Right renal pelvis (tissue), 4 donors: ENCODE measurements at places on chromosomes 4 and X. TPM values are rescaled to one million over a fixed set of nuclear protein-coding genes. Genes with fewer than 3 reads are reported as not detected.
A peak's percentile ranks its signal among the peaks of the same experiment; 100 is the strongest.

Gene KIF4A
- 16.1 TPM for polyA plus RNA-seq

Gene PKD2
- 68.0 TPM for polyA plus RNA-seq

Gene PRDM8
- 2.2 TPM for polyA plus RNA-seq

Gene SRD5A3
- 23.7 TPM for polyA plus RNA-seq

Gene LUZP4
- not detected for polyA plus RNA-seq

Gene KIT
- 16.2 TPM for polyA plus RNA-seq

Gene HGFAC
- polyA plus RNA-seq = 0.97 TPM

Gene GRID2
- 2.6 TPM for polyA plus RNA-seq

Gene CT45A10
- not detected for polyA plus RNA-seq

Gene RPS6KA6
- 22.4 TPM for polyA plus RNA-seq

Gene MAEA
- polyA plus RNA-seq = 60.1 TPM

DNA sequence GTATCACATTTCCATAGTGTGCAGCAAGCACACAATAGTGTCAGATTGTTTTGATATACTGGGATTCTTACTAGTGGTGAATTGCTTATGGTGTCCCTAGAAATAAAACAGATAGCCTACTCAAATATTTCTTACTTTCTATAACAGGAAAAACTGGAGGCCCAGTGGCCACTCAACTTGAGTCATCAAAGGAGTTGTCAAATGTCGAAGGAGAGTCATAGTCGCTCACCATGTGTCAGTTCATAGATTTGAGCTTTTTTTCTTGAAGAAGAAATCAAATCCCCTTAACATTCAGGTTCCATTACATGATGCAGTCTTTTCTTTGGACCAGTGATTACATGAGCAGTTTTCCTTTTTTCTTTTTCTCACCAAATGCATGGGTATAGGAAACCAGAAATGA, 1271.0 kb downstream of the RAPGEF2 start:
- DNase-seq = no peak

DNA sequence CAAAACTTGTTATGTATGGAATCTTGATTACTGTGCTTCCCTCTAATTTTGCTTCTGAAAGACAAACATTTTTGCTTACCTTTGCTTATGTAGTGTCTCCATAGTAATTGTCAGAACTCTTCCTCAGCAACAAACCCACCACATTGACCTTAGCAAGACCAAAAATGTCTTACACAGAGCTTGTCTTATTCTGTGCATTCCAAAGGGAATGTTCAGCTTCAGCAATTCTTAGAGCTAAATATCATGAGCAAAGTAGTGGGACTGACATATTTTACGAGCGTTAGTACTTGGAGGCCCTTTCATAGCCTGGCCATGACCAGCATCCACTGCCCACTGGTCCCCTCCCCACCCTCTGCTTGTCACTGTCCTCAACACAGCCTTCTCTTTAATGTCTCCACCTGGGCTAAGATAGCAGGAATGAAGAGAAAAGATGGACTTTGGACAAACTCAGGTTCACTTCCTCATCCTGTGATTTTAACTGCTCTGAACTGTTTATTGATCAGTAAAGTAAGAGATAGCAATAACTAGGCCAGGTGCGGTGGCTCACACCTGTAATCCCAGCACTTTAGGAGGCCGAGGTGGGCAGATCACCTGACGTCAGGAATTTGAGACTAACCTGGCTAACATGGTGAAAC, 15.5 kb upstream of the SH3D19 start:
- DNase-seq = no peak

- no peak for DNase-seq
These were observed 77.4 kb downstream of the MTMR1 start for GRCh38 chrX:150770623-150771022.

DNA sequence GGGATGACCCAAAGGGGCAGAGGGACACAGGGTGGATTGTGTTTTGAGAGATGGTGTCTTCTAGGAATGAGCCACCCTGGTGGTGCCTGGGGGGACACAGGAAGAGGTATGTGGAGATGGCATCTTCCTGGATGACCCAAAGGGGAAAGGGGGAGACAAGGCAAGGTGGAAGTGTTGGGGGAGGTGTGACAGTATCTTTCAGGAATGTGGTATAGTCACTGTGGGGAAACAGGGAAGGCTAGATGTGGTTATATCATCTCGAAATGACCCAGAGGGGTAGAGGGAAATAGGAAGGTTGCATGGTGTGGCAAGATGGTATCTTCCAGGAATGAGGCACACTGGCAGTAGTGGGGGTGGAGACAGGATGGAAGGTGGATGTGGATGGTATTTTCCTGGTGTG, 62.9 kb downstream of the MAOA start:
- no peak for DNase-seq

DNA sequence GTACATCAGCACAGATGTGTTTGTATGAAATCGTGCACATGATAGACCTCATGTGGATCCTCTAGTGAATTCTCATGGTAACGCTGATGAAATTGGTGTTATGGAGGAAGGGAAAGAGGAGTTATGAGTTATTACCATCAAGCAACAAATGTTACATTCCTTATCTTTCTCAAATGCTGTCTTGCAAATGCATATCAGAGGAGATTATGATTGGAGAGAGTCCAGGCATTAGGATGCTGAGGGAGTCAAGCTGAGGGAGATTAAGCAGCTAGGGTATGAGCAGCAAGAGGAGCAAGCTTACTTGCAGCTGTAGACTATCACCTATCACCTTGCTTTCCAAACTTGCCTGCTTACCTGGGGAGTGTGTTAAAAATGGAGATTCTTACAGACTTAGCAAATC, 36.8 kb upstream of the SFRP2 start:
- no peak for DNase-seq

DNA sequence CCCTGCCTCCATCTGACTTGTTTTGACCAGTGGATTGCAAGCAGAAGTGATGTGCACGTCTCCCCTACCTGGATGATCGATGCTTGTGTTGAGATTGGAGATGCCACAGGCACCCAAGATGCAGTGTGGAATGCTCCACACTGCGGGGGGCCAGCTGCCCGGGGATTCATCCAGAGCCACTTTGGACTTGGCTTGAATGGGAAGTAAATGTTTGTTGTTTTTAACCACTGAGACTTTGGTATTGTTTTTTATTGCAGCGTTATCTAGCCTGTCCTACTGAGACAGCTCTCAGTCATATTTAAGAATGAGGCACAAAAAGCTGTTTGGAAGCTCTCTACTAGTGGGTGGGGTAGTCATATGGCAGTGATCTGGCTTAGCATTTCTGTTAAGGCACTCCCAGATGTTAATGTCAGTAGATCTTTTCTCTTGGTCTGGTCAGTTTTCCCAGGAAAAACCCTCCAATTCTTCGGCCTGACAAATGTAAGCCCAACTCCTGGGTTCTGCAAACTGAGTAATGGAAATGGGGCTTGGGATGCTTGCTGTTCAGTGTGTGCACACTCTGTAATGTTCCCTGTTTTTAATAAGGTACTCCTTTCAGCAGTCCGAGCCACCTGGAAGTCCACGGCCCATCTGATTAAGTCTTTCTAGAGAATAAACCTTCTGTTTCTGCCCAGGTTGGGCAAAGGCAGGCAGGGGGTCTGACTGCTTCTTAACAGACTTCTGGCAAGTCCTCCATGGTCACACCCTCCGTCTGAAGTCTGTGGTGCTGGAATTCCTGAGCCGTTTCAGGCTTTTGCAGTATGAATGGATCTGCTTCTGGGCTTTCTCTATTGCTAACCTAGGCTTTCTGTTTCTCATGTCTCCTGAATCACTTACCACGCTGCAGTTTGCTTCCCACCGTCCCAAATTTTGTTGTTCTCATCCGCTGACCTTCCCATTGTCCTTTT, 74.8 kb downstream of the WWC2 start:
- no peak for DNase-seq

GRCh38 chrX:48541140-48541814, 1.8 kb downstream of the TBC1D25 start:
- no peak for DNase-seq

GRCh38 chr4:183556947-183557346, 52.1 kb downstream of the ING2 start:
- DNase-seq = no peak

DNA sequence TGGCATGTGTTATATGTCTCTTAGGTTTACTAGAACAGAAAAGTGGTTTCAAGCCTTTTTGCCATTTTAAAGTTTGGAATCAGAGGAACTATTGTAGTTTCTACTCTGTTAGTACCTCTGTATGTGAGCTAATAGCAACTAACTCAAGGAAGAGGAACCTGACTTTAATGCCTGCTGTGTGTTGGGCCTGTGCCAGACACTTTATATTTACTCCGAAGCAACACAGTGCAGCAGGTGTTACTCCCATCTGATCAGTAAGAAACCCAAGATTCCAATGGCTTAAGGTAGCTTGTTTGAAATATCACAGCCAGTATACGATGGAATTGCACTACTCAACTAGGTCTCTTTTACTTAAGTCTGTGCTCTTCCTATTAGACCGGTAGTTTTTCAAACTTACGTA, 79.2 kb downstream of the USP9X start:
- no peak for DNase-seq

DNA sequence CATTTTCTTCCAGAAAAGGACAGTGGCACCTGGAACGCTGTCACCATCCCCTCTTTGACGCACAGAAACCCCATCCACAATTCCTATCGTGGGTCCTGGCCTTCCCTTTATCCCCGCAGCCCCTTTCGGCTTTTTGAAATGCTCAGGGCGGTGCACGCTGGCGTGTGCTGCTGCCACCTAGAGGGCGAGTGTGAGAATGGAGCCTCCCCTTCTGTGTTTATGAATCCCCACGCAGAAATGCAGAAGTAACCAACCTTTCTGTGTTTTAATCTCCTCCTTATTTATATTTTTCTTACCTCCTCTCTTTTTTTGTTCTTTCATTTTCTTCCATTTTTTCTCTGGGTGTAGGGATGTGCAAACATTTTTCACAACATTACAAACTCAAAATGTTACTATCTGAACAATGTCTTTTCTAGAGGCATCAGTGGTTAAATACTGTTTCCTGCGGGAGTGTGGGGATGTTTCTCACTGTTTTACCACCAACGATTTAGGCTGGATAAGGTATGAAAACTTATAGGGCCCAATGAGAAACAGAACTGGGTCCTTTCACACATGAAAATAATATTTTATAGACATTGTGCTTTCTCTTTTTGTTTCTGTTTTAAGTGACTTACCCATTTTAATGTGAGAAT, 50.0 kb downstream of the TMA16 start:
- DNase-seq = no peak

GRCh38 chr4:41125558-41126311, 88.6 kb downstream of the APBB2 start:
- DNase-seq = no peak

GRCh38 chrX:55919367-55920221, 202.0 kb downstream of the RRAGB start:
- no peak for DNase-seq

DNA sequence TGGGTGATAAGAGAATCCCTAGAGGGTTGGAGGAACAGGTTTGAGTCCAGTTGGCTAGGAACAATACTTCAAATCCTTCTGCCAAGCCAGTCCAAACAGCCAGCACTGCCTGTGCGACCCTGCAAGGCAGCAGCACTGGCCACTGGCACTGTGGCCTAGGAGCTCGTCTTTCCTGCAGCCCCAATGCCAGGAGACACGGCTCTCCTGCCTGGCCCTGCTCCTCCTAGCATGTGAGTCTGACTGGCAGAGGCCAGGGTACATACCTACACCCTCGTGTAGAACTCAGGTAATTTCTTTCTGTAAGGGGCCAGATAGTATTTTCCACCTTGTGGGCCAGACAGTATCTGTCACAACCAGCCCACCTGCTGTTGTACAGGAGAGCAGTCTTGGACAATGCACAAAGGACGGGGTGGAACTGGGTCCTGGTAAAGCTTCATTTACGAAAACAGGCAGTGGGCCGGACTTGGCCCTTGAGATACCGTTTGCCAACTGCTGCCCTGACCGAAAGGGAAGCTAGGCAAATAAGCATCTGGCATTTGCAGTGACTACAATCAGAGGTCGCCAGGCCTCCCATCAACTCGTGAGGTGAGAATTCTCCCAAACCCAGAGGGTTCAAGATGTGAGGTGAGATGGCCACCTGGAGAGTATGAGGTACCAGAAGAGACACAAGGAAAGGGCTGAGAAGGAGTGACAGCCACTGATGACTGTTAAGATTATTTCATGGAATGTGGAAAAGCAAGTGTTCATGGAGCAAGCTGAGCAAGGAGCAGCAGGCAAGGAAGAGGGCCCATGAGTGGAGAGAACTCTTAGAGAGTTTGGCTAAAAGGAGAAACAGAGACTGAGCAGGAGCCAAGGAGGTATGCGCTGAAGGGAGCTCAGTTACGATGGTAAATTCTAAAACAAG, 29.8 kb upstream of the IRAK1 start:
- no peak for DNase-seq

GRCh38 chr4:107564326-107564725, 155.7 kb downstream of the PAPSS1 start:
- DNase-seq = no peak

DNA sequence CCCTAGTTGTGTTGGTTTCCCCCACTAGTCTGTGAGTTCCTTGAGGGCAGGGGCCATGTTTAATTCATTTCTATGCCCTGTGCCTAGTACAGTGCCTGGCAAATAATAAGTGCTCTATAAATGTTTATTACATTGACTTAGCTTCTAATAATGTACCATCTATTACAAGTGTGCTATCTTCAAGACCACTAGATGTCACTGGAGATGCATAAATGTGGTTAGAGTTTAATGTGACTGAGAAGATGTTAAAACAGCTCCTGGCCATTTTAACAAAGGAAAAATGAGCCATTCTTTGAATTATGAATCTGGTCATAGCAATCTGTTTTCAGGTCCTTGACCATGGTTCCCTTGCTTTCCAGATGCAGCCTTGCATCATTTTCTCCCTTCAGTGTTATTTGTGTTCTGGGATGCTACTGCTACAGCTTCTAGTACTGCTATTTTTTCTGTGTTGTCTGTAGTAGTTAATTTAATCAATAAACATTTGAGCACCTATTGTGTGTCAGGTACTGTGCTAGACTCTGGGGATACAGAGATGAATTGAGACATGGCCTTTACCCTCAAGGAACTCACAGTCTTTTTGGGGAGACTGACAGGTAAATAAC, 43.2 kb downstream of the SLC9A6 start:
- peak; percentile 16 for DNase-seq

DNA sequence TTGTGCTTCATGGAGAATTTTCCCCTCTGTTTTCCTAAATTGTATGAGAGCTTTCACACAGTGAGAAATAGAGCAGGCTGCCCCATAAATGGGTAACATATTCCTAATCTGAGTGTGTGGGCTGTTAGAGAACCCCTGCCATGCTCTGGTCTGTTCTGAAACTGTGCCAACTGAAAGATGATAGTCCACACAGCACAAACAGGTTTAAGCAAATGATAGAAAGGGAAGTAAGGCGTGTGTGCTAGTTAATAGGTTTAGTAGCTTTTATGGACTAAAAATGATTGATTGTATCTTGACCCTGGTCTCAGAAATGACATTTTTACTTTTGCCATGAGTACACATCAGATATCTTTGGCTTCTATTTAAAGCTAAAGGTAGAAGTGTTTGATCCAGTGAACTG, 106.2 kb downstream of the PRRG1 start:
- DNase-seq = no peak

DNA sequence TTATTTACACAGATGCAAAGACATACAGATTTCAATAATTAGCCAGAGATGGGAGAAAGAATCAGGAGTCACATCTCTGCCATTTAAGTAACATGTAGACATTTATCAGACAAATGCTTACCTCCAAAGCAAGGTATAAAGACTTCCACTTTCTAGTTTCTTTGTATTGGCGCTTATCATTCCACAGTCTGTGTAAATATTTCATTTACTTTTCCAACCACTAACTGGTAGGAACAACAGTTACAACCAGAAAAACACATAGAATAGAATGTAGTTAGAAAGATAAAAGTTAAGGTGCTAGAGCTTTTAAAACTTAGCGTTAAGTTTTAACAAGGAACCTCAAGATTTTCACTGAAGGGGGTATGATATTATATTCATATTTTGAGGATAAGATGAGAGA, 40.9 kb upstream of the UGT2B4 start:
- no peak for DNase-seq
